ENCODE measurements at places on chromosomes 2 and 18.

- no peak for DNase-seq
Measured at GRCh38 chr2:238848691-238848975, 748 bp downstream of the TWIST2 start.

DNA sequence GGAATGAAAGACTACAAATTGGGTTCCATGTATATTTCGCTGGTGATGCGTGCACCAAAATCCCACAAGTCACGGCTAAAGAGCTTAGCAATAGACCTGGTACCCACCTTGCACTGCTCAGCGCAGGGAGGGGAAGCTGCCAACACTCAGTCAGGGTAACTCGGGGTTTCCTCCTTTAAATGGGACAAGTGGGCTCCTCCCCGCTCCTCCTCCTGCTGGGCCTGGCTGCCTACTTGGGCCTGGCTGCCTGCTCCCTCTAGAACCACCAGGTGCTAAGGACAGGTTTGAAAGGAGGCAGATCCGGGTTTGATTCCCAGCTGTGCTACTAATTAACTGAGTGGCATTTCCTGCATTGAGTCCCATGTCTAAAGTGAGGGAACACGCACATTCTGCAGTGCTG lies 23.4 kb downstream of the MYO7B start:
- DNase-seq: no peak

DNA sequence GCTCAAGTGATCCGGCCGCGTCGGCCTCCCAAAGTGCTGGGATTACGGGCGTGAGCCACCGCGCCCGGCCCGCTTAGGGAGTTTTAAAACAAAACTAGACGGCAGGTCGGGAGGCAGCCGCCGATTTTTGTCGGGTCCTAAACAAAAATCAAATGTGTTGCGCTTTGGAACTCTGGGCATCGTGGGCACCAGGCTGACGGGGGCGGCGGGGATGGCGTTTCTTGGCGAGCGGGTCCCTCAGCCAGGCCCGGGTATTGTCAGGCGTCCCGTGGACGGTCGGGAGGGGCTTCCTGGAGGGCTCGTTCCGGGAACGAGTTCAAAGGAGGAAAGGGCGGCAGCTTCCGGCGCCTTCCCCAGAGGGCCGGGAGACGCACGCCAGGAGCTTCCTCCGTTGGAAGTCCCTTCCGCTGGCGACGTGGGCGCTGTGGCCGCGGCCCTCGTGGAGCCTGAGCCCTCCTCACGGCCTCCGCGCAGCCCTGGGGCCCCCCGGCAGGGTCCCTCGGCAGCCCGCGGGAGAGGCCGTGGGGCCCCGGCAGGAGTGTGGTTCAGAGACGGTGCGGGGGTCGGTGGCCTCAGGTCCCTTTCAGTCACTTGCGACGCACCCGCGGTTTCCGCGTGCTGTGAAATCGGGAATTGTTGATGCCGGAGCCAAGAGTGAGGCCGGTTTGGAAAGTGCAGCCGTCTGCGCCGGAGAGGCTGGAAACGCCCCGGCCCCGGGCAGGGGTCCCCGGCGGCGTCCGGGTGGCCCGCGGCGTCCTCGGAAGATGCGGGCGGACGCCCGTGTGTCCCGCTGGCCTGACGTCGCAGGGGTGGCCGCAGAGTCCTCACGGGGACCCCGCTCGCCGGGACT lies 59.3 kb downstream of the EMILIN2 start:
- no peak for DNase-seq

GRCh38 chr18:74353169-74353775 lies 37.6 kb downstream of the C18orf63 start:
- peak; percentile 41 for DNase-seq

GRCh38 chr2:6359964-6360363 lies 505.7 kb downstream of the CMPK2 start:
- no peak for DNase-seq

GRCh38 chr2:45919711-45920111 lies 268.2 kb downstream of the PRKCE start:
- no peak for DNase-seq

GRCh38 chr2:150663143-150663542 lies 175.7 kb upstream of the RND3 start:
- peak; percentile 55 for DNase-seq

Measured in RCC 7860 (cell line).